ENCODE measurements at places on chromosomes 1 and 21.

GRCh38 chr1:183277821-183278738, 92.0 kb downstream of the LAMC2 start:
- DNase-seq, result peak; percentile 27

DNA sequence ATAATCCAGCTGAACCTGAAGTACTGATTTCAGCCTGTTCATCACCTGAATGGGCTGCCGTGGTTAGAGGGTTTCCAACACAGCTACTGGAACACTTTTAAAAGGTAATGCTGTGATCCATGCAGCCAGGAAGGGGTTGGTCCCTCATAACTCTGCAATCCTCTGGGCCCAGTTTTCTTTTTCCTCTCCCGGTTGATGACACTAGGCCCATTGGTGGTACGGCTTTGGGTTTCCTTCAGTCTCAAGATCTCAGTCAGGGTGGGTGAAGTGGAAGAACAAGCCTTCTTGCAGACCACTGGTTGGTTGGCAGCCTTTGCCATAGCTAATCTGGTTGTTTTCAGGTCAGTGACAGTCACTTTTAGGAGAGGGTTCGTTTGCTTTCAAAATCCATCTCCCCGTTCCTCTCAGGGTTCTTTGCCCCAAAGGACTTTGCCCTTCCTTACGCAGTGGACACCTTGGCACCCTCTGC, 502 bp upstream of the SLC35A3 start:
- no peak for DNase-seq

DNA sequence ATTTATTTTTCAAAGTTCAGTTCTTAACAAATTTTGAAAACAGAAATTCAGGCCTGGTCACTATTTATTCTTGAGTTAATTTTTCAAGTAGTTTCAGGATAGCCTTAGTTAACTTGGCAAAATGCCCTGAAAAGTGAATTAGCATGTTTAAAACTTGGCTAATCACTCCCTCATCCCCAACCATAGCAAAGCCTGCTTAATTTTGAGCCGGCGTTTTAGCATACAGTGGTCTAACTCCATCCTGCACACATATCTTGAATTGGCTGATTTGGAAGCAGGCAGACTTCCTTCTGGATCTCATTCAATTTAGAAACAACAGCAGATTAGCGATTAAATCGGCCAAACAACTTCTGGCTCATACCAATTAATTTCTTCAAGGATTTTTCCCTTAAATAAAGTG, 439.2 kb downstream of the PTBP2 start:
- no peak for DNase-seq

DNA sequence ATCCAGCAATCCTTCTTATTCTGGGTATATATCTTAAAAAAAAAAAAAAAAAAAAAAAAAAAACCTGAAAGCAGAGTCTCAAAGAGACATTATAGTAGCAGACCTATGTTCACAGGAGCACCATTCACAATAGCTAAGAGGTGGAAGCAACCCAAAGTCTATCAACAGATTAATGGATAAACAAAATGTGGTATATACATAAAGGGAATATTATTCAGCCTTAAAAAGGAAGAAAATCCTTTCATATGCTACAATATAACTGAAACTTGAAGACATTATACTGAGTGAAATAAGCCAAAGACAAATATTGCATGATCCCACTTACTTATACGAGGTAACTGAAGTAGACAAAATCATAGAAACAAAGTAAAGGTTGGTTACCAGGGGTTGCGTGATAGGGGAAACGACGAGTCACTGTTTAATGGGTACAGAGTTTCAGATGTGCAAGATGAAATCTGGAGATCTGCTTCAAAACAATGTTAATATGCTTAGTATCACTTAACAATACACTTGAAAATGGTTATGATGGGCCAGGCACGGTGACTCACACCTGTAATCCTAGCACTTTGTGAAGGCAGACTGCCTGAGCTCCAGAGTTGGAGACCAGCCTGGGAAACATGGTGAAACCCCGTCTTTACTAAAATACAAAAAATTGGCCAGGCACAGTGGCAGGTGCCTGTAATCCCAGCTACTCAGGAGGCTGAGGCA, 29.5 kb downstream of the PIK3R3 start:
- DNase-seq, result peak; percentile 15

DNA sequence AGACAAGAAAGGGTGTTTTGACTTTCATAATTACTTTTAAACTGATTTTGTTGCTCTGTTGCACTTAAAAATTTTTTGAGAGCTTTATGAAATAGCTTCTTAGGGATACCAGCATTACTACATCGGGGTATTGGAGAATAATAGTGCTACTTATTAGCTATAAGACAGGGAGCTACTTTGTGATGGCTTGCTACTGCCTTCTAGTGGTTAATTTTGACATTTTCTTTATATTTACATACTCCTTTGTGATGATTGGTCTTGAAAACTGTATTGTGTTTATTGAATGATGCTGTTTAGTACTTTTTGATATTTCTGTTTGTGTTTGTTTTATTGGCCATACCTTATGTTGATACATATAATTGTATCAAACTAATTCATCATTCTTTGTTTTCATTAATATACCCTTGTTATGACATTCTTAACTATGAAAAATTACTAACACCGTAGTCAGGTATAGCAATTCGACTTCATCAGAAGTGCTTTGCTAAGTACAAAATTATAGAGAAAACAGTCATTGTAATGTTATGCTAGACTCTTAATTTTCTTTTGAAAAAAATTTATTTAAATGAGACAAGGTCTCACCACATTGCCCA, 85.5 kb downstream of the CLIC4 start:
- no peak for DNase-seq

DNA sequence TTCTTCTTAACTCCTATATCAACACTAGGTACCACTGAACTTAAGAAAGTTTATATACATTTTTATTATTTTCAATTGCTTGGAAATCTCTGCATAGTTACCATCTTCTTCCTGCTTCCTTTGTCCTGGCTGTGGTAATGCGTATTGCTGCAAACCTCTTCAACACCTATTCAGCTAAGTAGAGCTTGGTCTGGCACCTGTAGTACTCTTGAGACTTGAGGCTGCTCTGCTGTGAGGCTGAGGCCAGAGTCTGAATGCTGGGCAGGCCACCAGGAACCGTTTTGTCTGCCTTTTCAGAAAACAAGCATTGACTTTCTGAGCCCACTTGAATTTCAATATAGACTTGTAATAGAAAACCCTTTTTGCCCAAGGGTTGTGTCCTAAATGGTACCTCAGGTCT, 52.0 kb upstream of the RGS2 start:
- no peak for DNase-seq

DNA sequence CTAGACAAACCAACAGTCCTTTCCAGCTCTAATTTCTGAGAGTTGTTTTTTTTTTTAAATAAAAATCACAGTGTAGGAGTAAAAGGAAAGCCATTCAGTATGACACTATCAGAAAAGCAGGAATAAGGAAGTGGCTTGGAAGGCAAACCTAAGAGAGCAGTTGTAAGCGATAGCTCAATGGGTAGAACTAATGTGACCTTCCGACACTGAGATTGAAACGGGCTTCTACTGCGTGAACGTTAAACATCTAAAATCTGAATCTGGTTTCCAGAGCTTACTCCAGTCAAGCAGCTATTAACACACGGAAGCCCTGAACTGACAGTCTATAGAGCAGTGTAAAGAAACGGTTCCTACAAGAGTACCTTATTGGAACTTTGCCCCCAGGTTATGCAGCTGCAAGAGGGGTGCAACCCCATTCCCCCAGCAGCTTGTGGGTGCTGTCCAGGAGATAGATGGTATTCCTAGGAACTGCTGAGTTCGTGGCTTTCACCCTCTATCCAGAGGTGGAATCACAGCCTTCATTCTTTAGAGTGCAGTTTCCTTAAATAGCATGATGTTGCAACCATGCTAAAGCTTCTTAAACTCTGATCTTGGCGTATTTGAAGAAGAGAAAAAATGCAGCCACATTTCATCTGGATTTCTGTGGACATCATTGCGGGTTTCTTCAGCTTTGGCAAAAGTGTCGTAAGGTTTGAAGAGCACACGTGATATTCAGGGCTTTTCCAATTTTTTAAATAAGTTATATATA, 3.3 kb upstream of the IRF2BP2 start:
- no peak for DNase-seq

GRCh38 chr1:203995228-203995627, 77.7 kb upstream of the SOX13 start:
- DNase-seq, result no peak

DNA sequence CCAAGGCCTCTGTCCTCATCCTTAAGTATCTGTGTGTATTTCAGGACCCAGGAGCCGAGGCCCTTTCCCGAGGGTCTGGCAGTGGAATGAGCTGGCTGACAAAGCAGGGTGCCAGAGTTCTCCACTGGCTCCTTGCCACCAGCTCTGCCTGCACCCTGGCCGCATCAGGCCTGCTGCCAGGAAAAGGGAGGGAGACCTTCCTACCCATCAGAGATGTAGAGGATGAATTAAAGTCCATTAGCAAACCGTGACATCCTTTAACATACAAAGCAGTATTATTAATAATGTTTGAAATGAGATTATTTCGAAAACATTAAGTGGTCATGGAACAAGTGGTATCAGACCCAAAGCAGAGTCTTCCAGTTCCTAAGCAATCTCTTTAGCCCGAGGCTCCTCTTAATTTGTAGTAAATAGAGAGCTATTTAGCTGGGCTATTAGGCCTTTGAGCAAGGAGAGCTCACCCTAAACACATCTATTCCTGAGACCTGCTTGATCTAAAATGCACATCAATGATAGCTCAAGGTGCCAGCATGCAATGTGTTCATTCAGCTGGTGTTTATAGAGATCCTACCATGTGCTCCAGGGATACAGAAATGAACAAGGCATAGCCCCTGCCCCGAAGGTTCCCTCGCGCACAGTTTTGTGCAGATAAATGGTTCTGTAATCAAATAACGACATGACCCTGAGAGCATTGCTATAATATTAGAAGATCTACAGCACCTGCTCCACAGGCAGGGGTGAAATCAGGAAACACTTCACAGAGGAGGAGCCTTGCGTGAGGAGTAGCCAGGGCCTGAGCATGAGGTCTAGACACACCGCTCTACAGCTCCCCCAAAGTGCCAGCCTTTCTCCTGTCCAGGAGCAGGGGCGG, 44.0 kb downstream of the FAM163A start:
- DNase-seq, result no peak

DNA sequence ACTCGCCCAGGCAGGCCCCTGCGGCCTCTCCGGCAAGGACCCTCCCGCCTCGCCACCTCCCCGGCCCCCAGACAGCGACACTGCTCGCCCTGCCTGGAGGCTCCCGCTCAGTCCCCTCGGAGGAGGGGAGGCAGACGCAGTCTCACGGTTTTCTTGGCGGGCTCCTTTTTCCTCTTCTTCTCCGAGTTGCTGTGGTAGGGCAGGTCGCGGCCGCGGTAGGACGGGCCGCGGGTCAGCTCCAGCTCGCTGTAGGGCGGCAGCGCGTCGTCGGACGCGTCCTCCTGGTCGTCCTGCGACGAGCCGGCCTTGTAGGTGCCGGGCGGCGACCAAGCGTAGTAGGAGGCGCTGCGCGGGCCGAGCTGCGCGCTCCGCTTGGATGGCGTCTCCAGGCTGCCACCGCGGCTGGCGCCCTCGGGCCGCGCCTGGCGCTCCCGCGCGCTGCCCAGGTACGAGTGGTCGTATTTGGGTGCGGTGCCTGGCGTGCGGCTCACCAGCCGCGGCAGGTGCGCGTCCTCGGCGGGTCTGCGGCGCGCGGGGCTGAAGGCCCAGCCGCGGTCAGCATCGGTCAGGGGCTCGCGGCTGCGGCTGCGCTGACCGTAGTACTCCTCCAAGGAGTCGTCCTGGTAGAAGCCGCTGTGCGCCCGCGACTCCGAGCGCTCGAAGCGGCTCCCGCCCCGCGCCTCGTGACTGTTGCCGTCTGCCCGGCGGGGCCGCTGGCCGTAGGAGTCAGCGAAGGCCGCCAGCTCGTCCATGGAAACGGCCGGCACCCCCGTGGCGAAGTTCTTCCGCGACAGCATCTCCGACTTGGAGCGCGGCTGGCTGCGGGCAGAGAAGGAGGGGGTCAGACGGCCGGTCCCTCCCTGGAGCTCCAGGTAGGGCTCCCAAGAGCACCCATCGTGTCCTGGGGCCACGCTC, 44.8 kb upstream of the TADA1 start:
- no peak for DNase-seq

DNA sequence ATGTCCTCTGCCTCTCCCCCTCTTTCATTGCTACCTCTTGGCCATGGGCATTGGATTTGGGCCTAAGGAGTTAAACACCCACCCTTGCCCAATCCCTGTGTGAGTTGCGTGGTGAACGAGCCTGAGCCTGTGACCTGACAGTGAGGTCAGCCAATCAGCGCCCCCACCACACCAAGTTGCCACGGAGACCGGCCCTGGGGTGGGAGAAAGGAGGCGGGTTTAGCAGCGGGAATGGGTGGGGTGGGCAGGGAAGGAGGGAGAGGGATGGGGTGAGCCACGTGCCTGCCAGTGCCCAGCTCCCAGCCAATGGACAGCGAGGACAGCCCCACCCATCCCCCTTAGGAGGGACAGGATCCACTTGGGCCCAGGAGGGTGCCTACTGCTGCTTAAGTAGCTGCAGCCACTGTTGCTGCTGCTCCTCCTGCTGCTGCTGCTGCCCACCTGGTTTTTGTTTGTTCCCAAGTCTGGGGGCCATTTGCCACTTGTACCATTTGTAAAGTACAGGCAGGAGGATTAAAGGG, 9.5 kb downstream of the ZBTB7B start:
- DNase-seq, result peak; percentile 62

DNA sequence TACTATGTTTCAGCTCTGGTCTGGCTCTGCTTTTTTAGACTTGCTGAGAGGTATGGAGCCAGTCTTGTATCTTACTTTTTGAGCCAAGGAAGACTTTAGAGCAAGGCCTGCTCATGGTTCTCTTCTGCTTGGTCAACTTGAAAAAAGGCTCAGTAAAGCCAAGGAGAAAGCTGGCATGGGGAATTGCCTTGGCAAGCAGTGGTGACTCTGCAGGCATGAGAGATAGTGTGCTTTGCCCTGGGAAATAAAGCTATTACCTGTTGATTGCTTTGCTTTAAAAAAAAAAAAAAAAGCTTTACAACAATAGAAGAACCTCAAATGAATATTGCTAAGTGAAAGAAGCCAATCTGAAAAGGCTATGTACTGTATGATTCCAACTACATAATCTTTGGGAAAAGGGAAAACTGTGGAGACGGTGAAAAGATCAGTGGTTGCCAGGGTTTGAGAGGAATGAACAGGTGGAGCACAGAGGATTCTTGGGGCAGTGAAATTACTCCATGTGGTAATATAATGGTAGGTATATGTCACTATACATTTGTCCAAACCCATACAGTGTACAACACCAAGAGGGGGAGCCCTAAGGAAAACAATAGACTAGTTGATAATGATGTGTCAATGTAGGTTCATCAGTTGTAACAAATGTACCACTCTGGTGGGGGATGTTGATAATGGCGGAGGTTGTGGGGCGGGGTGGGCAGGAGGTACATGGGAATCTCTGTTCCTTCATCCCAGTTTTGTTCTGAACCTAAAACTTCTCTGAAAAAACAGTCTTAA, 87.6 kb downstream of the HMCN1 start:
- no peak for DNase-seq

GRCh38 chr1:165344736-165345135, 11.8 kb downstream of the LMX1A start:
- DNase-seq, result no peak

DNA sequence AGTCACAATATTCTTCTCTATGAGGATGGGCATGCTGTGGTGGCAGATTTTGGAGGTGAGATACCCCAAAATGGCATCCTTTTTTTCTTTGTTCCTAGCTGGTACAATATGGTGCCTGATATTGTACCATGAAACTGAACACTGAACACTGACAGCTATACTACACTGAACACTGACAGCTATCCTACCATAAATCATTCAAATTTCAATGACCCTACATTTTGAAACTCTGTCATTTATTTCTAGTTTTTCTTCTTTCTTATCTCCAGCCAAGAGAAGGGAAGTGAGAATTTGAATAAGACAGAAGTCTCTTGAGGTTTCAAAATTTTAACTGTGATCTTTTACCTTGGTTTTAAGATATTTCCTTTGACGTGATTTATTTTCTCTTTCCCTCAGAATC, 76.3 kb downstream of the LRRC53 start:
- no peak for DNase-seq

Measured in MG63 (cell line).